Activated CD4-positive, CD25-positive, alpha-beta regulatory T cell (primary cell): ENCODE measurements at places on chromosomes 5 and 9.

DNA sequence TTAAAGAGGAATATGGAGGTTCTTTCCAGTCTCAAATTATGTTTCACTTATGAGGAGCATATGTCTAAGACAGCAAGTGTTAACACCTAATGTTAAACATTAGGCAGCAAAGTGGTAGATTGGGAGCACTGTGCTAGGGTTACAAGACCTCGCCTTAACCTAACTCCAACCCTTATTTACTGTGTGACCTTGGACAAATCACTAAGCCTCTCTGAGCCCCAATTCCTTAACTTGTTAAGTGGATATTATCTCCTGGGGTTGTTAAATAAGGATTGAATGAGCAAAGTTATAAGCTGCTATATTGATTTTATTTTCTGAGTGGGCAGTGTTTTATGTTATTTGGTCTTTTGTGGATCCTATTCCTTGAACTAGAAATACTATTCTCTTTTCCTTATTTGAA lies 38.3 kb downstream of the TMEFF1 start:
- no peak for DNase-seq

- DNase-seq, result no peak
Measured at GRCh38 chr9:136339173-136339957, 12.0 kb downstream of the GPSM1 start.

- no peak for DNase-seq
Measured at GRCh38 chr5:157470631-157471030, 10.6 kb downstream of the NIPAL4 start.

DNA sequence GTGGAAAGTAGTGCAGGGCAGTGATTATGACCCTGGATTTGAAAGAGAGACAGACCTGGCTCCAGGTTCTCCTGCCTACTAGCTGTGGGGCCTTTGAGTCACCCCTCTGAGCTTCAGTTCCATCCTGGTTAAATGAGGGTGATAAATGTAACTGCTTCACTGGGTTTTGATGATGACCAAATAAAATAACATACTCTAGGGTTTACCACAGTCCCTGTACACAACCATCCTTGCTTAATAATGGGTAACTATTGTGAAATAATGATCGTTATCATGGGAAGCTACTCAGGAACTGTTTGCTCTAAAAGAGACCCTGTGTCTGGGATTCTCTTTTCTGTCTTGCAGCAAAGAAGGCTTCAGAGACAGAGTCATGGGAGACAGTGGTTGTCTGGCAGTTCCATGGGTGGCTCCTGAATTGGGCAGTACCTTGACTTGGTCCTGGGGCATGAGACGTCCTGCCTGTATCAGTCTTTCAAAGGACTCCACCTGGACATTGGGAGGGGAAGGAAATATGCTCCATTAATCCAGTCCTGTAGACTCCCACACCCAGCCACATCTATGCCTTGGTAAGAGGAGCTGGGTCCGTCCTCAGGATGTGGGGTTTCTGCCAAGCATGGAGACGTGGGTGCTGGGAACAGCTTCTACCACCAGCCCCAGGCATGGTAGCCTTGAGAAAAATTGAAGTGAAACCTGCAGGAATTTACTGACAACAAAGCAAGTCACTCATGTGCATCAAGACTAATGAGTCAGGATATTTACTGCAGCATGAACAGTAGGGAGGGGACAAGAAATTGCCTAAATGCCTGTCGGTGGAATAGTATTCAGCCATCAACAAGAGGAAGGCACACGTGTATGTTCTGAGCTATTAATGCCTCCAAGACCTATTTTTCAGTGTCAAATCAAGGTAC lies 23.4 kb downstream of the AKNA start:
- DNase-seq, result no peak
